Activated CD8-positive, alpha-beta memory T cell treated with anti-CD3 and anti-CD28 coated beads, Interleukin-2, amount 50 U/mL, for 48 hours (primary cell): ENCODE measurements at places on chromosomes 7 and 10.

DNA sequence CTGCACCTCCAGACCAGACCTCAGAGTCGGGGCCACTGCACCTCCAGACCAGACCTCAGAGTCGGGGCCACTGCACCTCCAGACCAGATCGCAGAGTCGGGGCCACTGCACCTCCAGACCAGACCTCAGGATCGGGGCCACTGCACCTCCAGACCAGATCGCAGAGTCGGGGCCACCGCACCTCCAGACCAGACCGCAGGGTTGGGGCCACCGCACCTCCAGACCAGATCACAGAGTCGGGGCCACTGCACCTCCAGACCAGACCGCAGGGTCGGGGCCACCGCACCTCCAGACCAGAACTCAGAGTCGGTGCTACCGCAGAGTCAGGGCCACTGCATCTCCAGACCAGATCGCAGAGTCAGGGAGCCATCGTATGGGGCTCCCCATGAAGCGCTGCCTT is 105.9 kb downstream of the ACTR3B start:
- DNase-seq: peak; percentile 18

DNA sequence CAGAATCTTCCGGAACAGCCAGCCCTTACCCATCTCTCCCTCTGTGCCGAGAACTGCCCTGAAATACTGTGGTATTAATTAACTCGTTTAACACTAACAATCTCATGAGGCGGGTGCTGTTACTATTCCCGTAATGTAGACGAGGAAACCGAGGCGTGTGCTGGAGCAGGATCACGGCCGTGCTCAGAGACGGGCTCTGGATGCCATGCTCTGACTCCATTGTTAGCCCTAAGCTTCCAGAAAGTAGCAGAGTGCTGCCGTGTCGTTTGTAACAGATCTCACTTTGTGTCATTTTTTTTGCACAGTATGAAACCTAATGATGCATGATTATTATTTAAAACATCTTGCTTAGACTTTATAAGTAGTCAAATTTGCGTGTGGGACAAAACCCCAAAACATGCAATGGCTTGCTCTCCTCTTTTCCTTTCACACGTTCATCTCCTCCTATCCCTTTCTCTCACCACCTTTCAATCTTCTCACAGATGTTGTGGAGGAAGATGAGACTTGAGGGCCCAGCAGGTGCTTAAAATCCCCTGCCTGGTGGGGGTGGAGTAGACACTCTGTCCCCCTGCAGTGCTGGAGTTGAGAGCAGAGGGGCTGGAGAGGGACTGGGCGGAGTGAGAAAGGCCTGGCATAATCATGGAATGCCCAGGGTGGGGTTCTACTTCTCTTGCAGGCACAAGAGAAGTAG is 482 bp upstream of the ACTR3C start:
- DNase-seq: no peak

DNA sequence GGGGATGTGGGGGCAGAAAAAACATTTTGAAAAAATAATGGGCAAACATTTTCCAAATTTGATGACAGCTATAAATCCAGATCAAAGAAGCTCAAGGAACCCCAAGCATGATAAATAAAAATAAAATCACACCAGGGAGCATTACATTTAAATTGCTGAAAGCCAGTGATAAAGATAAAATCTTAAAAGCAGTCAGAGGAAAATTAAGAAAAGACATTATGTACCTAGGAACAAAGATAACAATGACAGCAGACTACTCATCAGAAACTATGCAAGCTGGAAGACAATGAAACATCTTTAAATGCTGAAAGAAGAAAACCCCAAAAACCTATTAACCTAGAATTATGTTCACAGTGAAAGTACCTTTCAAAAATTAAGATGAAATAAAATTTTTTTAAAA is 23.3 kb downstream of the NEUROG3 start:
- DNase-seq: no peak

- no peak for DNase-seq
Measured at GRCh38 chr10:71801361-71801760, 28.0 kb upstream of the VSIR start.

DNA sequence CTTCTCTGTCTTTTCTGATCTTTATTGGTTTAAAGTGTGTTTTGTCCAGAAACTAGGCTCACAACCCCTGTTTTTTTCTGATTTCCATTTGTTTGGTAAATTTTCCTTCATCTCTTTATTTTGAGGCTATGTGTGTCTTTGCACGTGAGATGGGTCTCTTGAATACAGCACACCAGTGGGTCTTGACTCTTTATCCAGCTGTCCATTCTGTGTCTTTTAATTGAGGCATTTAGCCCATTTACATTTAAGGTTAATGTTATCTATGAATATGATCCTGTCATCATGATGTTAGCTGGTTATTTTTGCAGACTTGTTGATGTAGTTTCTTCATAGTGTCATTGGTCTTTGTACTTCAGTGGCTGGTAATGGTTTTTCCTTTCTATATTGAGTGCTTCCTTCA is 10.1 kb downstream of the TEX36 start:
- no peak for DNase-seq

DNA sequence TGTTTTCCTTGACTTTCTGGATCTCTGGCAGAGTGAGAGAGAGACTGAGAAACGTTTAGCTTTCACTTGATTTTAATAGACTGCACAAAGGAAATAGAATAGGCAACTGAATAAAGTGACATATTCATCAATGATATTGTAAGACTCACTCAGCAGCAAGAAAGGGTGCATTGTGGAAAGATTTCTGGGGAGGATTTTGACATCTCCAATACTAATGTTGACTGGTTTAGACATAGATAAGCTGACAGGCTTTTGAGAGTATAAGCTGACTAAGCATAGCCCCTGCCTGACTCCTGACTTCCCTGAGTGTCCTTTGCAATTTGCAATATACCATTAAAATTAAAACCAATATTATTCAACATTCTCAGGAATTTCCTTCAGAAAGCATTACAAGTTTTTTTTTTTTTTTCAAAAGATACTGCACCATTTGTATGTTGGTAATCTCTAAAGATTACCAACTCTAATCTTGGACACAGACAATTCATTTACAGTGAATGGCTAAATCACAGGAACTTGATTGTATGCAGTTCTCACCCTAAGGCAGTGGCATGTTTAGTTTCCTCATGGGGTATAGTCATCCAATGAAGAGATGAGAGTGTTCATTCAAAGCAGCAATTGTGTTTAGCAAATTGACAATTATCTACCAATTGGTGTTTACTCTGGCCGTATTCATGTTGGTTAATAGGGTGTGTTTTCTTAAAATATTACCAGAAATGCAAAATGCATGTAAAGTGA is 325.6 kb downstream of the SORCS3 start:
- DNase-seq: no peak
